ENCODE measurements at places on chromosomes 7 and 10. TPM values are rescaled to one million over a fixed set of nuclear protein-coding genes. Genes with fewer than 3 reads are reported as not detected.

DNA sequence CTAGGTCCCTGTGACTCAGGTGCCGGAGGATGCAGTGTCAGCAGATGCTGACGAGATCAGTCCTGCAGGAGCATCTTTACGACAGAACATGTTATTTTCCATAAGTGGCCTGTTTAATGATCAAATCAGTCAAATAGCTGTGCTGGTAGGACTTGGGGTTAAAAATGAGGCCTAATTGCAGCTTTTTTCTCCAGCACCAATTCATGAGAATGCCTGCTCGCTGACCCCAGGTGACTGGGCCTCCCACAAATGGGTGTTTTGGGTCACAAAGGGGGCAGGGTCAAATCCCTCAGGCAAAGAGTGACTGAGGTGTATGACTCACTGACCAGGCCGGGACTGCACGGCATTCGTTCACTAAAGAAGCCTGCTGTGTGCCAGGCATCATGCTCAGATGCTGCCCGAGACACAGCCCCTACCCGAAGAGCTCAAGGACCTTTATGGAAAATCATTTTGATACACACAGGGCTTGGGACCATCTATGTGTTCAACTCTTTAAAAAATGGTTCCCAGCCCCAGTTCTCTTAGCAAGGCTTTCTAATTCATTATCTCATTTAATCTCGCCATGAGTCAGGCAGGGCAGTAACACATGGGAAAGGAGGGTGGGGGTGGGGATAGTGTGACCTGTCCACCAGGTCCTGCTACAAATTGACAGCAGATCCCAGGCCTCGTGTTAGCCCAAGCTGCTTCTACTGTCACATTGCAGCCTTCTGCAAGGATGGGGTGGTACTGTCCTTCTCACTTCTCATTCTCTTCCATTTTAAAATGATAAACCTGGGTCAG is 21.1 kb downstream of the ZNF775 start:
- peak overlapping the region; percentile 1 for H3K27ac ChIP-seq
- H3K36me3 ChIP-seq = no peaks in the 10 kb centered on the region
- peak; percentile 37 for DNase-seq
- no peak overlapping the region for H3K4me3 ChIP-seq
- H3K27me3 ChIP-seq = no peaks in the 10 kb centered on the region
- H3K4me1 ChIP-seq = peaks cover 16% of the 10 kb centered on the region

- no peak overlapping the region for H3K27ac ChIP-seq
- no peaks in the 10 kb centered on the region for H3K4me1 ChIP-seq
- DNase-seq = peak; percentile 71
- H3K4me3 ChIP-seq = no peak overlapping the region
Measured at GRCh38 chr7:30412782-30413504, 65.6 kb downstream of the NOD1 start.

GRCh38 chr7:41889040-41889439 is 186.2 kb upstream of the INHBA start:
- no peak for DNase-seq
- H3K36me3 ChIP-seq = no peaks in the 10 kb centered on the region
- H3K4me1 ChIP-seq = peaks cover 37% of the 10 kb centered on the region
- no peak overlapping the region for H3K4me3 ChIP-seq
- no peaks in the 10 kb centered on the region for H3K27me3 ChIP-seq

- DNase-seq = no peak
- H3K36me3 ChIP-seq = no peaks in the 10 kb centered on the region
- H3K27me3 ChIP-seq = peaks cover 52% of the 10 kb centered on the region
- H3K4me1 ChIP-seq = peaks cover 14% of the 10 kb centered on the region
- H3K27ac ChIP-seq = no peak overlapping the region
Measured at GRCh38 chr7:127251465-127252376, 1.0 kb downstream of the GRM8 start.

DNA sequence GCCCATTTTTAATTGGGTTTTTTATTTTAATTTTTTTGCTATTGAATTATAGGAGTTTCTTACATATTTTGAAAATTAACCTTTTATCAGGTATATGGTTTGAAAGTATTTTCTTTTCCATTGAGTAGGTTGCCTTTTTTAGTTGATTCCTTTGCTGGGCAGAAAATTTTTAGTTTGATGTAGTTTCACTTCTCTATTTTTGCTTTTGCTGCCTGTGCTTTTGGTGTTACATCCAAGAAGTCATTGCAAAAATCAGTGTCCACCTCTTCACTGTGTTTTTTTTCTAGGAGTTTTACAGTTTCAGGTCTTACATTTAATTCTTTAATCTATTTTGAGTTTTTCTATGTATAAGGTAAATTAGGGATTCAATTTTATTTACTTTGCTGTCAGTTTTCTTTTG is 129.8 kb upstream of the FERD3L start:
- no peaks in the 10 kb centered on the region for H3K27me3 ChIP-seq
- no peaks in the 10 kb centered on the region for H3K4me1 ChIP-seq
- DNase-seq = no peak
- H3K27ac ChIP-seq = no peak overlapping the region
- no peaks in the 10 kb centered on the region for H3K36me3 ChIP-seq

- DNase-seq = no peak
- peaks cover 5% of the 10 kb centered on the region for H3K27me3 ChIP-seq
- H3K36me3 ChIP-seq = no peaks in the 10 kb centered on the region
- no peaks in the 10 kb centered on the region for H3K4me1 ChIP-seq
Measured at GRCh38 chr7:131721660-131722059, 165.2 kb upstream of the PODXL start.

GRCh38 chr10:121556455-121556854 is 41.8 kb downstream of the FGFR2 start:
- no peak overlapping the region for H3K4me3 ChIP-seq
- no peak overlapping the region for H3K27ac ChIP-seq
- DNase-seq = no peak
- no peaks in the 10 kb centered on the region for H3K36me3 ChIP-seq

STRIP2 gene
- 1.3 TPM for total RNA-seq

GRCh38 chr10:86191166-86191565 is 175.4 kb downstream of the GRID1 start:
- no peaks in the 10 kb centered on the region for H3K4me1 ChIP-seq
- H3K4me3 ChIP-seq = no peak overlapping the region
- no peak overlapping the region for H3K27ac ChIP-seq
- no peaks in the 10 kb centered on the region for H3K27me3 ChIP-seq

- no peaks in the 10 kb centered on the region for H3K27me3 ChIP-seq
- H3K4me1 ChIP-seq = peaks cover 5% of the 10 kb centered on the region
- no peak overlapping the region for H3K27ac ChIP-seq
- H3K36me3 ChIP-seq = no peaks in the 10 kb centered on the region
- DNase-seq = no peak
- H3K4me3 ChIP-seq = no peak overlapping the region
Measured at GRCh38 chr7:82803411-82803810, 359.3 kb downstream of the PCLO start.

DNA sequence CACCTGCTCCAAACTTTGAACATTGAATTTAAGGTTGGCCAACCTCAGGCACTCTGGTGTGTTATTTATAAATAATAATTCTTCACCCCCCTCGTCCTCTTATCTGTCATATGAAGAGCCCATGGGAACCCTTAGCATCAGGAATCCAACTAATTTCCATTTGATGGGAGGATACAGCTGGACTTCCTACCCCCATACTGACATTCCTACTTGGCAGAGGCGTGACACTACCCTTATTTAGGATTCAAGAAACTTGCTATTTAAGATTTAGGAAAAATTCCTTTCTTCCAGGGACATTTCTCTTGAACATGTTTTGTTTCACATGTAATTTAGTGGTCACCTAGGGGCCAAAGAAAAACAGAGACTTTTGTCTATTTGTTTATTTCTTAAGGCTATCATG is 171.9 kb upstream of the NRP1 start:
- H3K4me3 ChIP-seq = no peak overlapping the region
- H3K27ac ChIP-seq = no peak overlapping the region
- peaks cover 21% of the 10 kb centered on the region for H3K4me1 ChIP-seq

Data from astrocyte (in vitro differentiated cells and primary cell).